ENCODE measurements at places on chromosomes 1 and 21.

DNA sequence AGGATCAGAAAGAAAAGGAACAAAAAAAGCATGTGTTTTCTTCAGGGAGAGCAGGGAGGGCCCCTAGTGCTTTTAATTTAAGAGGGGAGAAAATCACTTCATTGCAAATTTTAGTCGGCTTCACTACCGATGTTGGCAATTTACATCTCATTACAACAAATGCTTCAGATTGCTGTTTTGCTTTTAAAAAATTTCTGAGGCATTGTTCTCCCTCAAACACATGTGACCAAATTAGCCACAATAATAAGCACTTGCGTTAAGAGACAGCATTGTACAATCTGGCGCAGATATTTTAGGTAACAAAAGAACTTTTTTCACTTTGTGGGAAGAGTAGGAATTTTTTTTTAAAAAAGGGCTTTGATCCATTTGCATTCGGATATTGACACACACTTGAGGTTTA is 29.8 kb downstream of the BEND5 start:
- no peak for DNase-seq

- no peak for DNase-seq
Measured at GRCh38 chr1:78640462-78640861, 9.2 kb upstream of the IFI44 start.

DNA sequence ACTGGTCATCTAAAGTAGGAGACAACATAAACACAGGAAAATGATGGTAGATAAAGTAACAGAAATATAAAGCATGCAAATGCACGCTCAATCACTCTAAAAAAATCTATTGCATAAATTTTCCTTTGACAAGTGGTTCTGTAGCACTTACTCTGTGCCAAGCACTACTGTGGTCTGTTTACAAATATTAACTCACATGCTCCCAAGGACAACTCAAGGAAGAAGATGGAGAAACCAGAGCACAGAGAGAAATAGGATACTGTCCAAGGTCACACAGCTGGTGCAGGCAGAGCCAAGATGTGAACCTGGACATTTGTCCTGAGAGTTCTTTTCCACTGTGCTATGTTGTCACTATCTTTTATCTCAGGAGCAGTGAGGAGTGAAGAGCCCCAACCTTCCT is 105.2 kb downstream of the PAPPA2 start:
- no peak for DNase-seq

DNA sequence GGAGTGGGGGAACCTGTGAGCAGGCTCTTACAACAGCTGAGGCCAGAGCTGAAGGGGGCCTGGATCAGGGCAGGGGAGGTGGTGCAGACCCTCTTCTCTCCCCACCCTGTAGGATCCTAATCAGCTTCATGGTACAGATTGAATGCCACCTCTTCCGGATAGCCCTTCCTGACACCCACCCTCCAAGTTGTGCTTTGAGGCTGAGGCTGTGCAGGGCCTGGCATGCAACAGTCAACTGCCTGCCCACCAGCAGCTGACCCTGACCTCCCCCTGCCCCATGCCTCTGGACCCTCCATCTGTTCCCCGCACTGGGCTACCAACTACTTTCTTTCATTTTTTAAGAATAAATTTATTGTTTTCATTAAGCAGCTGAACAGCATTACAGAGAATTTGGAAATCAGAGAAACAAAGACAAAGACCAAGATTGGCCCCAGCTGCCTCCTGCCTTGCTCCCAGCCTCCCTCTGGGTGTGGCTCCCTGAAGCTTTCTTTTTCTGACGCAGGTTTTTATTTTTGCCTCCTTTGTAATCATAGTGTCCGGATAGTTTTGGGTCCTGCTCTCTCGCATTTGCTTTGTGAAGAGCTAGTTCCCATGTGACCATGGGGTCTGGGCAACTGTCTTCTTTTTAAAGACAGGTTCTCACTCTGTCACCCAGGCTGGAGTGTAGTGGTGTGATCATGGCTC is 12.8 kb downstream of the ZNF362 start:
- no peak for DNase-seq

DNA sequence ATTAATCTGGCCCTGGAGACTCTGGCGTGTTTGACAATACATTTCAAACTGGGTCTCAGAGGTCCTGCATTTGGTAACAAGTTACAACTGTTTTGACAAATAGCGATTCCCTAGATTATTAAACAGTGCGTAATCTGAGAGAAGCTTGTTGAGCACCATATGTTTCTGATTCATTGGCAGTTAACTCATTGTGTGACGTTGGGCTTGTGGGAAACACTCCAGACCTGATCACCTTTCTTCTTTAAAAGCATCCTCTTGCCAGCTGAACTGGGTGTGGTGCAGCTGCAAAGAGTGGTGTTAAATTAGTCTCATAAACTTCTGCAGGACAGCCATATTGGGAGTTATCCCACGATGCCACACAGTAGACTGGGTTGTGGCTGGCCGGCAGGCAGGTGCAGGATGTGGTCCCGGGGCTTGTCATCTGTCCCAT is 82.7 kb downstream of the CDC7 start:
- no peak for DNase-seq

DNA sequence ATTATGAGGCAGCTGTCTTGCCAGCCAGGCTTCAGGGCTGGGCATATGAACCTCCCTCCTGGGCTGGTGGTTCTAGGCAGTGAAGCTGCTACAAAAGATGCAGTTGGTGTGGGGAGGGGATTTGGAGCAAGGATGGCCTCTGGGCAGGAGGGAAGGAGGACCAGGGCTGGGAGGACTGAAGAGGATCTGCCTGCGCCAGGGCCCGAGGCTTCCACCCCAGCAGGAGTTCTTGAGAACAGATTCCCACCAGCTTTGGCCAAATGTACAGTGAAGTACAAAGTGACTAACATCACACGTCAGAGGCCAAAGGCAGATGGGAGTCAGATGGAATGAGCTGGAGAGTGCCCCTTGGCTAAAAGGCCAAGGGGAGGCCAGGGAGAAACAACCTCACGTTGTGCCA is 62.4 kb downstream of the DDX20 start:
- DNase-seq, result no peak

GRCh38 chr1:1490633-1491230 is 19.2 kb downstream of the ATAD3B start:
- no peak for DNase-seq

- no peak for DNase-seq
Measured at GRCh38 chr1:173267453-173267945, 60.4 kb upstream of the TNFSF4 start.

DNA sequence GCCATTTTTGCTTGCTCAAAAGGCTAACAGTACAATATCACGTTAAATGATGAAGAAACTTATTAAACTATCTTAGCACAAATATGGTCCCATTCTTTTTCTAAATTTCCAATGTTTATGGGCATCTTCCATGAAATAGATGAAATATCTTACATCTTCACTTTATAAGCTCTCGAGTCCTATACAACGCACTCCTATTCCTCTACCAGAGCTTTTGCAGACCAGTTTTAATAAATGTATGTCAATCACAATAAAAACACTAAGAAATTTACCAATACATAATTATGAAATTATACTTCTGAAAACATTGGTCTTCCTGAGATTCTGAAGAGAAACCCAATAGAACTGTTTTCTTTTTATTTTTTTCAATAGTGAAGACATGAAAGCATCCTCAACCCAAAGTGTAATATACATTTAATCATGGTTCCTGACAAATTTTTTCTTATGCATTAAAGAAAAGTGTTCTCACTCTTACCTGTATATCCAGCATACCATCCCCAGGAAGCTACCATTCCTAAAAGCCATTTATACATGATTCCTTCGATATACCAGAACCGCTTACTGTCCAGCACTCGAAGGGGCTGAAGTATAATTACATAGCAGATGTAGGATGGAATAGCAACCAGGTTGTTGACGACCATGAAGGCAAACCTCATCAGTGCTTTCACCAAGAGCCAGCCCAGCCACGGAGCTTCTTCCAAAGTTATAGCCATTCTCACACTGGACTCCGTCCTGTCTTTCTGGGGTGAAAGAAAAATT is 1.8 kb downstream of the LPGAT1 start:
- DNase-seq, result no peak
